Left ventricle myocardium superior (tissue), 1 donor: ENCODE measurements at places on chromosomes 4 and X.
A peak's percentile ranks its signal among the peaks of the same experiment; 100 is the strongest.

GRCh38 chrX:106891762-106892460 is 11.2 kb downstream of the RIPPLY1 start:
- no peak for DNase-seq

DNA sequence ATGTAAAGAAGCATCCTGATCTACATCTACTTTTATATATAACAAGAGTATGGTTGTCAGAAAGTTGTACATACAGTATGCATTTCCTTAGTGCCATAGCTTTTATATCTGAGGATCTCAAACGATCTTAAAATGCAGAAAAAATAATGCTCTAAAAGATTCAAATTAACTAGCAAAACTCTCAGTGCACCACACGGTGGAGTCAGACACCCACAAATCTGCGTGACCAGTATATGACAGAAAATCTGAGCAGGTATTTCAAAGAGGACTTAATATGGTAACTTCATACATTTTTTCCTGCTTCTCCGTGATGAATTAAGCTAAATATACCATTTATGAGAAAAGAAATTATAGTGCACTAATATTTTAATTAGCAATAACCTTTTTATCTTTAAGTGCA is 803.0 kb downstream of the DMD start:
- DNase-seq: no peak

GRCh38 chr4:183348706-183349659 is 26.8 kb upstream of the CLDN24 start:
- DNase-seq: no peak

GRCh38 chr4:155667222-155667567 is 547 bp downstream of the GUCY1A1 start:
- peak; percentile 71 for DNase-seq

DNA sequence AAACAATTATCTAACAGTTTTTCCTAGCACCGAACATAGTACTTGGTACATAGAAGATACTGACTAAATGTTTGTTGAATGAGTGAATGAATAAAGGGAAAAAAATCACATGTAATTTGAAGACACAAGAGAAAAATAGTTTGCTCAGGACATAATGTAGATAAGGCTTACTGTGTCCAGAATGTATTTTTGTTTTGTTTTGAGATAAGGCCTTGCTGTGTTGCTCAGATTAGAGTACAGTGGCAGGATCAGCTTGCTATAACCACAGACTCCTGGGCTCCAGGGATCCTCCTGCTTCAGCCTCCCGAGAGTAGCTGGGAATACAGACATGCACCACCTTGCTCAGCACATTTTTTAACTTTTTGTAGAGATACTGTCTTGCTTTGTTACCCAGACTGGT is 6.5 kb downstream of the FAM199X start:
- no peak for DNase-seq

DNA sequence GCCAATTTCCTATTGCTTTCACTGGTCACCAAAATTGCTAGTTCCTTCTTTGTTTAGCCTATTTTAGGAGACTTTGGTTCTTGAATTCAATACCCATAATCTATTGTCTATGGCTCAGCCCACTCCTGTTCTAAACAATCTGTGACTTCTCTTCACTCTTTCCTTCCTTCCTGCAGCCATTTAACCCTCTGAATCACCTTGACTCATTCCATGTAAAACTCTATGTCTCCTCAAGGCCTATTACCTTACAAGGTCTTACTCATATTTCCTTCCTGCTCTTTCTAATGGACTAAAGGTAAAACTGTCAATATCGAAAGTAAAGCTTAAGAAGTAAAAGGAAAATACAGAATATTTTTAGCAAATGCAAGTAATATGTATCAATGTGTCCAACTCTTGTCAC is 301.6 kb downstream of the ARHGAP24 start:
- DNase-seq: no peak

DNA sequence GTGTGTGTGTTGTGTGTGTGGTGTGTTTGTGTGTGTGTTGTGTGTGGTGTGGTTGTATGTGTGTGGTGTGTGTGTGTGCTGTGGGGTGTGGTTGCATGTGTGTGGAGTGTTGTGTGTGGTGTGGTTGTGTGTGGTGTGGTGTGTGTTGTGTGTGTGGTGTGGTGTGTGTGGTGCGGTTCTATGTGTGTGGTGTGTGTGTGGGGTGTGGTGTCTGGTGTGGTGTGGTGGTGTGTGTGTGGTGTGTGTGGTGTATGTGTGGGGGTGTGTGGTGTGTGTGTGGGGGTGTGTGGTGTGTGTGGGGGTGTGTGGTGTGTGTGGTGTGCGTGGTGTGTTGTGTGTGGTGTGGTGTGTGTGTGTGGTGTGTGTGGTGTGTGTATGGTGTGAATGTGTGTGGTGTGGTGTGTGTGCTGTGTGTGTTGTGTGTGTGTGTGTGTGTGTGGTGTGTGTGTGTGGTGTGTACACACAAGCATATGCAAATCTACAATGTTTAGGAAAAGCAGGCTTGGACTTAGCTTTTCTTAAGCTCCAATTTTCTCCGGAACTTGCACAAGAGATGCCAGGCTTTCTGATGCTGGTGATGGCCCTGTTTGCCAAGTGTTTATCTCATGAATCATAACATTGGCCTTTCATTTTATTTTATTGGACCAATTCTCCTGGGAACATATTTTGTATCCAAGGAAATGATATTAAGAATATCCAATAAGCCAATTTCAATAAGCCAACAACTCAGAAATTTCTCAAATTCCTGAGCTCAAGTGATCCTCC is 148.7 kb downstream of the SPATA18 start:
- no peak for DNase-seq

DNA sequence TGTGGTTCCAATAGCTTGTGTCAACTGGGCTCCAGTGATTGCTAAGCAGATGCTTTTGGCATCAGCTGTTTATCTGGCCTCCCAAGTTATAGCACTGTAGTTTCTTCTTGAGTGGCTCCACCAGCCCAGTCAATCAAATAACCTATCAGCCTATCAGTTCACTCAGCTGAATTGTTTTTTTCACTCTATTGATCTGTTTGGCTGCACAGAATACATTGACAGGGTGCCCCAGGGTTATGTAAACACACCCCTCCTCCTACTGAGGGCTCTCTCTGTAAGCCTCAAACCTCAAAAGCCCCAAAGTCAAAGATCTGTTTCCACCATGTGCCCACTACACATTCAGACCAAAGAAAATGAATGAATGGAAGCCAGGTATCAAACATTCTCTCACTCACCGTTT is 214.0 kb downstream of the HS6ST2 start:
- DNase-seq: no peak
